ENCODE measurements at places on chromosomes 6 and 20.
A peak's percentile ranks its signal among the peaks of the same experiment; 100 is the strongest.

- DNase-seq = no peak
Observed at GRCh38 chr20:4332121-4332860, 316.9 kb upstream of the RNF24 start.

DNA sequence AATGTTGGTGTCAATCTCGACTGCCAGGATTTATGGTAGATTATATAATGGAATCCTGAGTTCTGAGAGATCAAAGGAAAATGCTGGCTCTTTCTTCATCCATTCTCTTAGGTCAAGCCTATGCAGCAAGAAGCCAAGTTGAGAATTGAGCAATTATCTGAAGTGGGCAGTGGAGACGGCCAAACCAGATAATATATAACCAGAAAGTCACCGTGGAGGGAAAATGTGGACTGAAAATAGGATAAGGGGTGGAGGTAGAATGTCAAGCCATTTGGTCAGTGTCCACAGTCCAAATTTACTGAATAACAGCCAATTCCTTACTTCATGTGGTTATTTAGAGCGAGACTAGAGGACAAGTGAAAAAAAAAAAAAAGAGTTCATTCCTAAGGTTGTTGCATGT is 107.8 kb upstream of the ESR1 start:
- DNase-seq = no peak

DNA sequence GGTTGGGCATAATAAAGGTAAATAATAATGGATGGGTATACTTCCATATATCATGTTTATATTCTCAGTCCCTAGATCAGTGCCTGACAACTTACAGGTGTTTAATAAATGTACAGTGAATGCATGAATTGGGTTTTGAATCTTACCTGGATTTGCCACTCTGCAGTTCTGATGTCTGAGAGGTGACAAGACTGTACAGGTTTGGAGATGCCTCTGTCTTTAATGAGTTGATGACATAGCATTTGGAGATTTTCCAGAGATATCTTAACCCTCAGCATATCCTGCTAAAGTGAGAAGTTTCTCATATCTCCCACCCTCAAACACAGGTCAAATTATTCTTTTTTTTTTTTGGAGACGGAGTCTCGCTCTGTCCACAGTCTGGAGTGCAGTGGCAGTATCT is 2.2 kb downstream of the ANKS1A start:
- DNase-seq = no peak

- peak; percentile 60 for DNase-seq
Observed at GRCh38 chr20:62409931-62410745, 3.1 kb upstream of the CABLES2 start.

- no peak for DNase-seq
Observed at GRCh38 chr20:23634044-23634801, 3.5 kb downstream of the CST3 start.

GRCh38 chr6:145845557-145845956 is 31.0 kb upstream of the FBXO30 start:
- no peak for DNase-seq

DNA sequence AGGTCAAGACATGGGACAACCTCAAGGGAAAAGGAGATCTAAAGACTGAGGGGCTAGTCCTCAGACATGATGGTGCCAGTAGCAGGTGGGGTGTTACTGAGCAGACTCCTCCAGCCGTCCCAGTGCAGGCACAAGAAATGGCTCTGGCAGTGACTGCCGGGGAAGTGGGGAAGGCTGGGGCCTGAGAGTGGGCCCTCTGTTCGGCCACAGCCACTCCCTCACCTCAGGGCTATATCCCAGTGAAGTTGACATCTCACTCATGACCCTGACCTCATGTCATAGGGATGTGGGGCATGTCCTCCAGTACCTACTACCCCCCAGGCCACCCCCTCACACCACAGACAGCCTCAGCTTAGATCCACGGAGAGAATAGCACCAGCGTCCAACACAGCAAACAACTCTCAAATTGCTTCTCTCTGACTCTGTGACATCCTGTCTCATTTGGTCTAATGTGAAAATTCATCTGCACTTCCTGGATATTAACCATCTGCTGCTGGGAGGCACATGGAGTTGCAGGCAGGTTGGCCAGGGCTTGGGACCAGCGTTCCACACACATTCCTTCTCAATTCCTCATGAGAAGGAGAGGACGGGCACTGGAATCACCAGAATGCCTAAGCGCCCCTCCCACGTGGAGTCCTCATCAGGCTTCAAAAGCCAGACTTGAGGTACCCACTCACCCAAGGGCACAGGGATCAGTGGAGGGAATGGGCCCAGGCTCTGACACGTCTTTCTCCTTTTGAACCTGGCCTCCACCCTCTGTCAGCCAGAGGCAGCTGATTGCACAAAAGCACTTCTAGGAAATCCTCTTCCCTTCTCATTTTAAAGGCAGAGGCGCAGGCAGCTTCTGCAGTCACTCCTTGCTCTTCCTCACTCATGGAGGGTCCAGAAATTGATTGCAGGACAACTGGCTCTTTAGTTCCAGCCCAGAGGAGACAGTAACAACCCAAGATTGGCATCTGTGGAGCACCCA is 163.6 kb upstream of the CST7 start:
- no peak for DNase-seq

DNA sequence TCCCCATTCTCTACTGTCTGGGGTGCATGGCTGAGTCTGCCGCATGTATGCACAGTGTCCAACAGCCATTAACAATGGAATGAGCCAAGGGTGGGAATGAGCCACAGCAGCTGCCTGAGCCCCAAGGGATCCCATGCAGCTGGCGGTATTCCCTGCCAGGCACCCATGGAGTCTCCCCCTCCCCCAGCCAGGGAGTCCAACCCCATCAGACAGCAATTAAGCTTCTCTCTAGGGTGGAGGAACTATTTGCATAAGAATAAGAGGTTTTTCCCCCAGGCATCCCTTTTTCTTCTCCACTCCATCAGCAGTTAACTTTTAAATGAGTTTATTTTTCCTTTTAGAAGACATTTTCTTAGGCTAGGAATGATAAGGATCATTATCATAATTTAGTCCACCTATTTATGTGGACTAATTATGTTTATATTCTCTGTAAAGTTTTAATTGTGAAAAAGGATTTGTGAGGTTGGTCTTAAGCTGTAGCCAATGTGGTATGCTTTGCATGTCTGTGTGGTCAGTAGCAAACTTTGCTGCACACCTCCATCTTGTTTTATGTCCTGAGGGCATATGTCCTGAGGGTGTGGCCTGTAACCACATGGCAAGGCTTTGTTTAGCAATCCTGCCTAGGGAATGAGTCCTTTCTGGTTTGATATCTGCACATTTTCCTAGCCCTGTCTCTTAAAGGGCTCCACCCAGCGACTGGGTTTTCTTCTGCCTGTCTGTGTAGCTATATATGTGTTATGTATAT is 158.9 kb upstream of the OLIG3 start:
- DNase-seq = no peak

DNA sequence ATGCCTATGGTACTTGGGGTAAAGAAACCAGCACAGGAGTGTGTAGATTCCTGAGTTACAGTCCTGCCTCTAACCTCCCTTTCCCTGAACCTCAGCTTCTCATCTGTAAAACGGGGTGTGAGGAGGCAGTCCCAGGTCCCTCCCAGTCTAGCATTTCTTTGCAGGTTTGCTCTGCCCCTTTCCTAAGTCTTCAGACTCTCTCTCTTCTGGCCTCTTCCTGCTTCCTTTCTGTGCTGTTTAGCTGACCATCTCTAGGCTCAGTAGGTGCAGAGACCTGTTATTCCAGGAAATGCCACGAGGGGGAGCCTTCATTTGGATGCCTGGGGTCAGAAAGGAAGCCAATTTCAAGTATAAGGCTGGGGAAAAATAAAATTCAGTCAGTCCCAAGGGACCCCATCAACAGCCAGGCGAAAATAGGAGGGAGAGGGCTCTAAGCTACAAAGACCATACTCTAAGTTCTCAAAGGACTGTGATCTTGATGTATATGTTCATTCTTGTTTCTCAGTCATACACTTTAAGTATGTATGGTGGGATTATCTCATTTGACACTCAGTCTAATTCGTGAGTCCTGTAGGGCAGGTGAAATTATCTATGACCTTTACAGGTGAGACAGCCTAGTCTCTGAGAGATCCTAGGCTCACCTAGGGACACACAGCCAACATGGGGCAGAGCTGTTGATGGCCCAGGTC is 89.1 kb downstream of the NCR2 start:
- peak; percentile 83 for DNase-seq

DNA sequence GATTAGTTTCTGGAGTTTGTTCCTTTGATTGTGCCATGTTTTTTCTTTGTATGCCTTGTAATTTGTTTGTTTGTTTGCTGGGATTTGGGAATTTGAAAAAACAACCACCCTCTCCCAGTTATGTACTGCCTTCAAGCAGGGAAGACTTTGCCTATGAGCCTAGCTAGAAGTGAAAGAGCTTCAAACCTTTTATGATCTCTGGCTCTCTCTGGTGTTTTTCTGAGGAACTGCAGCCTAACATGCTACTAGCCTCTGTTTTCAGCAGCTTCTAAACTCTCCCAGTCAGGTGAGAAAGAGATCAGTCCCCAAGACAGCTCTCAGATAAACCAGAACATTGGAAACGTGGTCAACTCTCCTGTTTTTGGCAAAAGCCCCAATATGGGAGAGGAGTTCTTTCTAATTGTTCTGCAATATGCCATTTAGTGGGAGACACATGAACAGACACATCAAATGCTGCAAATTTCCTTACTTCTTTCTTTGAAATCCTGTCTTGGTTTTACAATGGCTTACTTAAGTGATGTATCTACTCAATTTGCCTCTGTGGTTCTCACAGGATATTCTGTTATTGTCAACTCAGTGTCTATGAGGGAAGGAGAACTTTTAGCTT is 58.9 kb upstream of the SERINC1 start:
- DNase-seq = peak; percentile 51

GRCh38 chr6:108715832-108716231 is 132.4 kb upstream of the ARMC2 start:
- no peak for DNase-seq

DNA sequence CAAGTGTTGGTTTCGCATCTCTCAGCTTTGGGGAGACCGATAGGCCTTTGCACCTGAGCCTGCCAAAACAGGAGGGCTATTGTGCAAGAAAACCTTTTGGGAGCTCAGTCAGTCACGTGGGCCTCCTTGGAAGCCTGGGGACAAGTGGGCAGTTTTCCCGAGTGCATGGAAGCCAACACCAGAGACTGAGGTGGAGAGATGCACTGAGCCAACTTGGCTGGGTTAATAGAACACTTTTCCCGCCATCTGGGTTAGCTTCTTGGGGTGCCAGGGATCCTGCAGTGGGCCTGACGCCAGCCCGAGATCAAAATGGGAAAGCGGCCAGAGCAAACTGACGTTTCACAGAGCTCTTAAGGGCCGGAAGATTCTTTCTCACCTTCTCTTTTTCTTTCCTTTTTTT is 2.8 kb upstream of the OOEP start:
- DNase-seq = no peak

DNA sequence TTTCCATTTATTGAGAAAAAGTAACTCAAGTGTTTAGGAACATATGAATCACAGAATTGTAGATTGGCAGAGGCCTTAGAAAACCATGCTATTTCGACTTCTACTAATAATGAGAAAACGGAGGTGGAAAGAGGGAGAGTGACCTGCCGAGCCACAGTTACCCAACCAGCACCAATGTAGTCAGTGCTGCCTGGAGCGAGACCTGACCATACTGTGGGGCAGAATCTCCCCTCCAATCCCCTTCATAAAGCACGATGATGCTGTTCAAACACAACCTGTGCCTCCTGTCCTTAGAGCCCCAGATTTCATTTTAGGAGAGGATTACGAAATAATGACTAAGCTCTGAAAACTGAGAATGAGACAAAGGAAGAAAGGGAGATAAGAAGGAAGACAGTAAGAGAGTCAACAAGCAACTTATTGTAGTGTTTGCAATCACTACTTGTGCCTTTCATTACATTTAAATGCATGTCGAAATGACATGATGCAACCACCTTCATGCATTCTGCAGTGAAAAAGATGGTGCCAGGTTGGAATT is 70.6 kb downstream of the ATXN1 start:
- no peak for DNase-seq

DNA sequence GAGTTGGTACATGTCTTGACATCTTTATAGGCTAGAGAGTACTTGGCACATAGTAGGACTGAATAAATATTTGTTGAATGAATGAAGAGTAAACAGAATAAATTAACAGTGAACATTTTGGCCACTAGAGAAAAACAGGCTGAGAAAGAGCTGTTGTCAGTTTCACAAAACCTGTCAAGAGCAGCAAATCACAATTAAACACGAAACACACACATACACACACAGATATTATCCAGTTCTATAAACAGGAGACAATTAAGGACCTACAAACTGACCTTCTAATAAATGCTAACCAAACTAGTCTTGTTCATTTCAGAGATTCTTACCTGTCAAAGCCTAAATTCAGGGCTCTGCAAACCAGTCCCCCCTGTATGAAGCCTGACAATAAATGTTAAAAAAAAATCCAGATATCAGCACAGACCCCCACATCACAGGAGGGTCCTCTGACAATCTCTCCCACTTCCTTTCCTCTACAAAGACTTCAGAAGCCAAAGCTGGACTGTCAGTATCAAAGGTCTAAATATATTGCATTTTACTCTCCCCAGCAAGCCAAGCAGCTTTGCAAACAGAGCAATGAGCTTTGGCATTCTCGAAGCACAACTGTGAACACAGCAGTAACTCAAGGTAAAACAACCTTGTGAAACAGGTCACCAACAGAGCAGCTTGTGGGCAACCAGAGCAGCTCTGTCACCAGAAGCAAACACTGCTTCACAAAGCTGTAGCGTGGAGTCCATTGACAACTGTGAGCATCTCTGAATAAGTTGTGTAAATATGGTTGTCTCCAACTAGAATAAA is 229.9 kb downstream of the TBXT start:
- DNase-seq = no peak

DNA sequence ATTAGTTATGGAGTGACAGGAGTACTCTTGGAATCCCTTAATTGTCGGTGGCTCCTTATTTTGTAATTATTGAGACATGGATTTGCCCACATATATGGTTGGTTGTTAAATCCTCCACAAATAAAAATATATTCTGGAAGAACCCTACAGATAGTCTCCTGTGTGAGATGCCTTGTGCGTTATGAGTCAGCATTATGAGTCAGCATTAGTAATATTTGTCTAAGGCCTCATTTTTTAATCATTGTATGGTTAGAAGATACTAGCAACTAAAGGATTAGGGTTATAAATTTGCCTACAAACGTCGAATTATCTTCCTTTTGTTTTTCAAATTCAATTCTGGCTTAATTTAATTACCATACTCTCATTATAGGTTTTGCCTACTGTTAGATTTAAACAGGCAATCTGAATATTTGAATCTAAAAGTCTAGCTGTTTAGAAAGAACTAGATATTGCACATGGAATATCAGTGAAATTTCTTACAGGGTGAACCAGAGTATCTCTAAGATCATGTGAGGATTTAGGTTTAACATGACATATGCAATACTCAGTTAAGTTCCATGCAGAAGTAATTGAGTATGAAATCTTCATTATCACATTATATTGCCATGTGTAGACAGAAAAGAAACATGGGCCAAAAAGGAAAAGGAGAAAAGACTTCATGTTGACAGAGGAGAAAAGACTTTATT is 5.9 kb downstream of the C6orf58 start:
- DNase-seq = no peak

All from liver (tissue), 10 donors.